Activated CD8-positive, alpha-beta memory T cell treated with anti-CD3 and anti-CD28 coated beads, Interleukin-2, amount 50 U/mL, for 4 hours (primary cell): ENCODE measurements at places on chromosomes 7 and 10.

DNA sequence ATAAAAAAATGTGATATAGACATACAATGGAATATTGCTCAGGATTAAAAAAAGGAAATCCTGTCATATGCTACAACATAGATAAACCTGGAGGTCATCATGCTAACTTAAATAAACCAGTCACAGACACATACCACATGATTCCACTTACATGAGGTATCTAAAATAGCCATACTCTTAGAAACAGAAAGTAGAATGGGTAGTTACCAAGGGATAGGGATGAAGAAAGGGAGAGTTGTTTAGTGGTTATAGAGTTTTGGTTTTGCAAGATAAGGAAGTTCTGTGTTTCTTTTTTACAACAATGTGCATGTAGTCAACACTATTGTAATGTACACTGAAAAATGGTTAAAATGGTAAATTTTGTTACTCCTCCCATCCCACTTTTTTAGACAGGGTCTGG lies 30.5 kb downstream of the BICC1 start:
- DNase-seq: no peak

DNA sequence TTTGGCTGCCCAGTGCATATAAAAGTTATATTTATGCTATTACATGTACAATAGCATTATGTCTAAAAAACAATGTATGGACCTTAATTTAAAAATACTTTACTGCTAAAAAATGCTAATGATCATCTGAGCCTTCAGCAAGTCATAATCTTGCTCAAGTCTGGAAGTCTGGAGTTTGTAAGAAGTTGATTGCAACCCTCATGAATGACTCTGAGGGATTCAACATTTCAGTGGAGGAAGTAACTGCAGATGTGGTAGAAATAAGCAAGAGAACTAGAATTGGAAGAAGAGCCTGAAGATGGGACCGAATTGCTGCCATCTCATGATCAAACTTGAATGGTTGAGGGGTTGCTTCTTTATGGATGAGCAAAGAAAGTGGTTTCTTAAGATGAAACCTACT lies 13.0 kb upstream of the ADAMTS14 start:
- DNase-seq: no peak

GRCh38 chr7:80736371-80737125 lies 98.1 kb downstream of the CD36 start:
- DNase-seq: no peak

- no peak for DNase-seq
These were observed 3.5 kb upstream of the CFAP58 start for GRCh38 chr10:104350127-104350635.

GRCh38 chr10:71547876-71548846 lies 151.4 kb downstream of the CDH23 start:
- no peak for DNase-seq

DNA sequence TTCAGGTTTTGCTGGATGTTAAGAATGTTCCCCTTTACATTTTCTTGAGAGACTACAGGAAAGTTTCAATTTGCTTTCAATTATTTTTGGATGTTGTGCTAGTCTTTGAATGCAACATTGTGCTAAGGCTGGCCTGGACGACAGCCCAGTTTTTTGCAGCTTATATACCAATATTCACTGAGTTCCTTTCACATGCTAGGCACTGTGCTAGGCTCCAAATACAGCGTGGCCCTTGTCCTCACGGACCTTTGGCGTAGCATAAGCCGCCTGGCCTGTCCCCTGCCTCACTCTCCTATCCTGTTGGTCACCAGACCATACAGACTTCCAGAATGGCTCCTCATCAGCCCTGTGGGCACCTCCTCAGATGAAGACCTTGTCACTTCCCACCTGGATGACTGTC lies 19.5 kb upstream of the HSPA12A start:
- no peak for DNase-seq

DNA sequence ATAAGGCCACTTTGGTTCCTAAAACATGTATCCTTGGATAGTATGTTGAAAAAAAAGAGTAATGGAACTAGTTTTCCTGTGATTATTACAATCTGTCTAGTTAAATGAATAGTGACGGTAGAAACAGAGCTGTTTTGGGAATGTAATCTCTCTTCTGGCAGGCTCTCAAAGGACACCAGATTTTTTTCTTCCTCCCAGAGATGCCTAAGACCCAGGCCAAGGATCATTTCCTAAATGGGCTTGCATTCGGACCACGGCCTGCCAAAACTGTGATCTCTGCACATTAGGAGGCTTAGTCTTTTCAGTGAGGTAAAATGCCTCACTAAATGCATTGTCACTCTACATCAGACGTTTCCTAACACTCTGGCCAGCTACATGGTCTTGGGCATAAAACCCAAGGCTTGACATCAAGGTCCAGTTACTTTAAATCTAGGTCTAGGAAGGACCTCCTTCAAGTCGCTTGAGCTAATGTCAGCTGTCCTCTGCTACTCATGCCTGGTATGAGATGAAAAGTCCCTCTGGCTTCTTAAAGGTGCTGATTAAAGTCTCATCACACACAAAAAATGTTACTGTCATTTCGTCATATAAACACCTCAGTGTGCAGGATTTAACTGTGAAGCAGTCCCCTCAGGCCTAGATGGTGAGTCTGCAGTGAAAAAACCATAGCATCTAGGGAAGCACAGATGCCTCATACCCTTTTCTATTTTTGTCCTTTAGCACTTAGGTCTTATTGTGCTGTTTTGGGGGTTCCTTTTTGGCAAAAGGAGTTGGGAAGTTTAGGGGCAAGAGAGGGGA lies 47.7 kb downstream of the DLD start:
- DNase-seq: no peak

- DNase-seq: no peak
These were observed 68.5 kb downstream of the TET1 start for GRCh38 chr10:68628576-68629127.

GRCh38 chr10:76333796-76334195 lies 902.4 kb downstream of the LRMDA start:
- DNase-seq: no peak
